RKO (cell line): ENCODE measurements at places on chromosomes 12 and 14.

GRCh38 chr14:102942069-102942468 is 19.6 kb downstream of the AMN start:
- no peak for DNase-seq

DNA sequence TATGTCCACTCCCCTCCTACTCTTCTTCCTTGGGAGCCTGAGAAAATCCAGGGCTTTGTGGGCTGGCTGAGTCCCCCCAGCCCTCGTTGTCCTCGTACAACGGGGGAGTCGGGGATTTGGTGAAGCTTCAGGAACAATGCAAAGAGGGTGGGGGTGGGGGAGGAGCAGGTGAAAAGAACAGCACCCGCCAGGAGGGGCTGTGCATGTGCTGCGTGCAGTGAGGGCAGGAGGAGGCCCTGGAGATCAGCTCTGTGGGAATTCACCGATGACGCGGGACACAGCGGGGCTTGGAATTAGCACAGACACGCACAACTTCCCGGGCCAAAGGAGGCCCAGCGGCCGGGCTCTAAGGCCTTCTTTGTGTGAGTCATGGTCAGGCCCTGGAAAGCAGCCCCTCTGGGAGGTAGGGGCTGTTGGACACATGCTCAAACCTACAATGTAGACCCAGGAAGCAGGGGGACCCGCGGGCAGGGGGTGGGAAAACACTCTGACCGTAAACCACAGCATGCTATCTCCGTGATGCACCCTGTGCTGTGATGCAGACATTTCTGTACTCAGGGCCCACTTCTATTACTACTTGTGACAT is 32.8 kb downstream of the RBM19 start:
- DNase-seq = no peak

DNA sequence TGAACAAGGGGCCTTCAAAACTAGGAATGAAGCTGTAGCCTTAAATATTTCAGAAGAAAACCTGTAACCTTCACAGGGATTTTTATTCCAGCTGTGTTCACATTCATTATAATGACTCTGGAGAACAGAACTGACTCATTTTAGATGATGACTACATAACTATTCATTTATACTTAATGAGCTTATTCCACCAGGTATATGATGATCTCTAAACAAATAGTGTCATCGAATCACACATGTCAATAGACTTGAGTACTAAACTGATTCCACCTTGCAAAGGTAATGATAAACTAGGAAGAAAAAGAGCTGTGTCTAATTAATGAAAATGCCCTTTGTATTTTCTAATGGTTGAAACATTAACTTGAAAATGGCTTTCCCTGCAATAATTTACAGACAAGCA is 433.2 kb downstream of the PDZRN4 start:
- no peak for DNase-seq

- no peak for DNase-seq
Observed at GRCh38 chr12:105741786-105742566, 396.8 kb downstream of the NUAK1 start.

- no peak for DNase-seq
Observed at GRCh38 chr12:52073531-52074381, 4.0 kb downstream of the ATG101 start.

DNA sequence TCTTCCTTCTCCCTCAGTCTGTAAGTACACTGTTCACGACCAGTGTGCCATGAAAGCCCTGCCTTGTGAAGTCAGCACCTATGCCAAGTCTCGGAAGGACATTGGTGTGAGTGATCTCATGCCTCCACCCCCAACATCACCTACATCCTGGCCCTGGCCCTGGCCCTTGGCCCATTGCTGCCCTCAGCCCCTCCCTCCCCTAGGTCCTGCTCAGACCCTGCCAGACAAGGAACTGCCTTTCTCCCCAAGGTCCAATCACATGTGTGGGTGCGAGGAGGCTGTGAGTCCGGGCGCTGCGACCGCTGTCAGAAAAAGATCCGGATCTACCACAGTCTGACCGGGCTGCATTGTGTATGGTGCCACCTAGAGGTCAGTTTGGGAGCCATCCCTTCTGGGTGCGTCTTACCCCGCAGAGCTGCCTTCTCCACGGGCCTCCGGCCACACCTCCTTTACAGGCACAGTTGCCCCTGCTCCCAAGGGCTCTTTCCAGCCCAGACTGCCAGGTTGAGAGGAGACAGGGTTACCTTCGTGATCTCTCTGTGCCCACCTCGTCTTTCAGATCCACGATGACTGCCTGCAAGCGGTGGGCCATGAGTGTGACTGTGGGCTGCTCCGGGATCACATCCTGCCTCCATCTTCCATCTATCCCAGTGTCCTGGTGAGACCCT is 9.2 kb downstream of the DGKA start:
- DNase-seq = peak; percentile 85

GRCh38 chr12:44441155-44441554 is 435.0 kb downstream of the NELL2 start:
- no peak for DNase-seq

- no peak for DNase-seq
Observed at GRCh38 chr14:72549026-72549425, 344.9 kb downstream of the DPF3 start.

- DNase-seq = no peak
Observed at GRCh38 chr14:55583942-55584468, 4.0 kb downstream of the KTN1 start.

- DNase-seq = no peak
Observed at GRCh38 chr12:92046557-92047392, 98.9 kb downstream of the BTG1 start.

- peak; percentile 37 for DNase-seq
Observed at GRCh38 chr12:118840399-118840798, 140.9 kb upstream of the SRRM4 start.

DNA sequence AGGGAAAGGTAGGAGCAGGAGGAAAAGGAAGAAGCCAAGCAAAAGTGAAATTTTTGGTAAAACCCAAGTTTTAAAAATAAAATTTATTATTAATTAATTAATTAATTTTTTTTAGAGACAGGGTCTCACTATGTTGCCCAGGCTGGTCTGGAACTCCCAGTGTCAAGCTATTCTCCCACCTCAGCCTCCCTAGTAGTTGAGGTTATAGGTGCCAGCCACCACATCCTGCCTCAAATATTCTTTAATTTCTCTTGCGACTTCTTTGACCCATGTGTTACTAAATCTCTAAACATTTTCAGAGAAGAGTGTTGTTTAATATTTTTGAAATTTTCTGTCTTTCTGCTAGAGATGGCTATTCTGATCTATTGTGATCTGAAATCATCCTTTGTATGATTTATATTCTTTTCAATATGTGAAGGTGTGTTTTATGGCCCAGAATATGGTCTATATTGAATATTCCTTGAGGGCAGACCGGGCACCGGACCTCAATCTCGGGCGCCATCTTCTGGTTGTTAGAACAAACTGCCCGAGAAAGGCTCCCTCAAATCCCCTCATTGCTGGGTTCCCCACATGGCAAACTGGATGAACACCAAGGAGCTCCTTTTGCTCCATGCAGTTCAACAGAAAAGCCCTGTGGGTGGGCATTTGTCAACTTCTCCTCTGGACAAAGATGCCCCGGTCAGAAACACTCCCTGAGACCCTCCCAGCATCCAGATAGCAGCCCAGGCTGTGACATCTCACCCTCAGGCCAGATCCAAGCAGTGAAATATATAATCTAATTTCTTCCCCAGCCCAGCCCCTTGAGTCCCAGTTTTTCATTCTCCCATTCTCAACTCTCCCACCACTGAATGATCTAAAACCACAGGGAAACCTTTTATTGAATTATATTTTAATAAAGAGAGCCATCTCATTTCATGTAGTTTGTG is 110.5 kb downstream of the ASCL4 start:
- peak; percentile 70 for DNase-seq

GRCh38 chr12:6573001-6573400 is 4.9 kb upstream of the NOP2 start:
- no peak for DNase-seq

DNA sequence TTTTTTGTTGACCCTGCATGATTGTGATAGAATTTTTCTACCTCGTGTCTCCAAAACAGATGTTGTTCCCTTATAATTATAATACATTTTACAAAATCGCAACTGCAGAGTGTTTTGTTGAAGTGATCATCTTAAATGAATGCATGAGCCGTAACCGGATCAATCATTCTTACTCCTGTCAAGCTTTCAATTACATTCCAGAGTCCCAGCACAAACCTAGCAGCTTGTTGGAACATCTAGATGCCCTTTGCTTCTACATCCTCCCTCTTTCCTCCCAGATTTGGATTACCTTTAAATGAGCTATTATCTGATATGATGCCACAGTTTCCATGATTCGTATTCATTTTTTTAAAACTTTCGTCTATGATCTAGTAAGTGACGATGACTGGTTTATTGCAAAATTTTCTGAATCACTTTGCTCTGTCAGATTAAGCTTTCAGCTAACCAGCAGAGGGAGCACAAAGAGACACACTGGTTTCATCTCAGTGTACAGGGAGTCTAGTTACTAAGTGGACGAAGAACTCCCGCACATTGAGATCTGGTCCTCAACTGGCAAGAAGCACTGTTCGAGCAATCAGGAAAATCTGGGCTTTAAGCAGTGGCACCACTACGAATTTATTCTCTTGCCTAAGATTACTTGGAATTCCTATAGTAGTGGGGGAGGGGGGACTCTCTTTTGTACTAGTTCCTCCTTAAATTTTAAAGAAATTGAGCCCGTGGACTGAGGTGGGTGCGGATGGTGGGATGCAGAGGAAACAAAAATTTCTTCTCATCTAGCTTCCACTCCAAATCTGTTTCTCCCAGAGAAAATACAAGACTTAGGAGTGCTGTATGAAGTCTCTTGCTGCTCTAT is 40.9 kb downstream of the TSHR start:
- peak; percentile 92 for DNase-seq

- DNase-seq = no peak
Observed at GRCh38 chr12:92191061-92191460, 45.4 kb upstream of the BTG1 start.

DNA sequence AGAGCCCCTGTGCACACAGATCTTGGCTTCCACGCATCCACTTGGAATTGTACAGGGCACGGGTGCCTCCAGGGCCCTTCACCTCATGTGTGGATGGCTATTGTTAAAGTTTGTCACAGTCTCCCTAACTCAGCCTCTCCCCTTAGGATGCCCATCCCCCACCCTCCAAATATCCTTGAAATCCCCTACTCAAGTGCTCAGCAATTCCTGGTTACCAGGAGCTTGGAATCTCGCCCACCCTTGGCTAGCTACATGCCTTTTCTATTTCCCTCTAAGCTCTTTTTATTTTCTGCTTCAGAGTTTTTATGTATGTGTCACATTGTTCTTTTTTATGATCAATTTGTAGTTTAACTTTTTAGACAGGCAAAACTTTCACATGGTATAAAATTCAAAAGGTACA is 13.0 kb upstream of the NR1H4 start:
- DNase-seq = no peak

DNA sequence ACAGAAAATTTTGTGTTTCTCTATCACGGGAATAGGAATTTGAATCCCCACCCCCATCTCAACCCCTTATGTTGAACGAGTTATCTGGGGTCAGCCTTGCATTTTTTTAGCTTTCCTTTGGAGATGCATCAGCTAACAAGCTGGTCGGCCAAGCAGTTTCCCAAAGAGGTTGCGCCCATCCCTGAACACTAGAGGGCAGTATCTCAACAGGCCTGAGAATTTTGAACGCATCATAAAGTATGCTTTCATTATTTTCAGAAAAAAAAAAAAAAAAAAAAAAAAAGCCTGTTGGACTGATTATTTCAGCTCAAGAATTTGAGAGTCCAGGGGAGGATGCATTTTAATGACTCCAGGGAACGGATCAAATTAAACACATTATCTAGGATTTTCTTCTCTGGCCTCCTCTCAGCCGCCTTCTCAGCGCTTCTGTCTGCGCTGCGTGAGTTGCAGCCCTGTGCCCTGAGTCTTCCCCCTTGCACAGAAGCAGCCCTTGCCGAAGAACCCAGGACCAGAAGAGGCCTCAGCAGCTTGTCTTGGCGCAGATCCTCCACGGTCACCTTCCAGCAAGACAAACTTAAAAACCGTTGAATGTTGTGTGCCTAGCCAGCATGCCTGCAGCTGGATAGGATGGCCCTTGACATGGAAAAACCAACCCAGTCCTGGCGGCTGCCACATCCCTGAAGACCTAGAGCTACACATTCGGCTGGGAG is 76.6 kb upstream of the GZMB start:
- peak; percentile 56 for DNase-seq

DNA sequence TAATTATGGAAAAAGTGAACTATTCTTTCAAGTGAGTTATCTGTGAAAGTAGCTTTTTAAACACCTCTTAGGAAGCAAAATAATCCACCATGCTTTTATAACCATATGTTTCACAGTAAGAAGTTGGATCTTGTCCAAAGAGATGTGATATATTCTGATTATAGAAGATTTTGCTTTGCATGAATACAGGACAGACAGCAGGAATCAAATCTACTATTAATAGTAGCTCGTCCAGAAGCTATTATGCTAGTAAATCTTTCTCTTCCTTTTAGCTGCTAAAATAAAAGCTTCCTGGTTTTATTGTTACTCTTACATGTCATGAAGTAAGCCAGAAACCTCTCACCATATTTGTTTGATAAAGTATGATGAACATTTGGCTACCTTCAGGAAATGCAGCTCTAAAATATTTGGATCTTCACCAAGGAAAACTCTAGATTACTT is 257.0 kb downstream of the IPO8 start:
- DNase-seq = no peak

- DNase-seq = no peak
Observed at GRCh38 chr12:84718906-84719305, 193.7 kb downstream of the SLC6A15 start.

- DNase-seq = peak; percentile 29
Observed at GRCh38 chr12:18158774-18159557, 69.0 kb upstream of the RERGL start.

DNA sequence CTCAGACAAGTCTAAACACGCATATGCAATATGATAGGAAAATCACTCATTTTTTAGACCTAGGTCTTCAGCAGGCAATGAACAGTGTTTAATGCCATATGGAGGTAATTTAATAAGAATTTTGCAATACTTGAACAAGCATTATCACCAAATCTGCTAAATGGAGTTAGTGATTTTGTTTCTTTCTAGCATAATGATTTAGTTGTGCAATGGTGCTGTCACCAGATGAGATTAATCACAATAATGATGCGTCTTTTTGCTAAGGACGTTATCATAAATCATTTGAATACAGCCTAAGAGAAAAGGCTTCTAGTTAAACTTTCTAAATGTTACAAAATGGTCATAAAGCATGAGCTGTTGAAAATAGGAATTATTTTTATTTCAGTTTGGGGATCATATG is 170.0 kb upstream of the SLC16A7 start:
- no peak for DNase-seq

- DNase-seq = no peak
Observed at GRCh38 chr12:56165369-56165768, 7.2 kb downstream of the MYL6 start.

- DNase-seq = no peak
Observed at GRCh38 chr12:131189781-131190180, 236.1 kb downstream of the ADGRD1 start.

GRCh38 chr12:46555406-46555852 is 182.9 kb upstream of the SLC38A2 start:
- peak; percentile 47 for DNase-seq

- peak; percentile 55 for DNase-seq
Observed at GRCh38 chr14:96275177-96276112, 19.4 kb downstream of the BDKRB1 start.
